Renal cortical epithelial cell (primary cell): ENCODE measurements at places on chromosomes 3 and 15. TPM values are rescaled to one million over a fixed set of nuclear protein-coding genes. Genes with fewer than 3 reads are reported as not detected.

Gene SLC28A1
- 0.15 TPM in 1 of 2 replicates, not detected in the other for total RNA-seq

Gene DYNLT2B
- total RNA-seq, result 16.1 and 17.2 TPM in 2 replicates

Gene APBA2
- total RNA-seq, result 8.5 and 11.7 TPM in 2 replicates

Gene DAPK2
- 0.17 and 0.94 TPM in 2 replicates for total RNA-seq

Gene OCA2
- 0.40 TPM in 1 of 2 replicates, not detected in the other for total RNA-seq

Gene PLIN1
- total RNA-seq, result 0.15 TPM in 1 of 2 replicates, not detected in the other

Gene TTC23
- 32.5 and 47.3 TPM in 2 replicates for total RNA-seq
